ENCODE measurements at places on chromosomes 13 and 19.
A peak's percentile ranks its signal among the peaks of the same experiment; 100 is the strongest.

DNA sequence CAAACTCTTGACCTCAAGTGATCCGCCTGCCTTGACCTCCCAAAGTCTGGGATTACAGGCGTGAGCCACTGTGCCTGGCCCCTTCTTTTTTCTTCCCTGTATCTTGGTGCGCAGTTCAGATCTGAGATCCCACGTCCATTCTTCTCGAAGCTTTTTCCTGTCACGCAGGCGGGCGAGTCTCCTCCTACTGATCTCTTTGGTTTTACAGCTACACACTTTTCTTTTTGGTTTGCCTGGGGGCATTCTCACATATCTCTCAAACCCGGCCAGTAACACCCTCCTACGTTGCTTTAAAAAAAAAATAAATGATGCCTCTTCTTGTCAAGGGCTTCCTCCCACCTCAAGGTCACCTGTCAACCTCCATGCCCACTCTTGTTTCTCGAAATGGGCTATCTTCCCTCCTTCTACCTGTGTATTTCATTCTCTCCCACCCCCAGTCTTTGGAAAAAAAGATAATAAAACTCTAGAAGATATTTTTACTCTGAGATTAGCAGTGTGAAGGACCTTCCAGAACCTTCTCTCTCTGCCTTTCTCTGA lies 12.1 kb downstream of the TMPRSS9 start:
- no peak for DNase-seq

- DNase-seq, result peak; percentile 71
Observed at GRCh38 chr19:40974633-40975037, 16.4 kb upstream of the CYP2B6 start.

GRCh38 chr19:45643927-45644771 lies 5.0 kb upstream of the EML2 start:
- no peak for DNase-seq

DNA sequence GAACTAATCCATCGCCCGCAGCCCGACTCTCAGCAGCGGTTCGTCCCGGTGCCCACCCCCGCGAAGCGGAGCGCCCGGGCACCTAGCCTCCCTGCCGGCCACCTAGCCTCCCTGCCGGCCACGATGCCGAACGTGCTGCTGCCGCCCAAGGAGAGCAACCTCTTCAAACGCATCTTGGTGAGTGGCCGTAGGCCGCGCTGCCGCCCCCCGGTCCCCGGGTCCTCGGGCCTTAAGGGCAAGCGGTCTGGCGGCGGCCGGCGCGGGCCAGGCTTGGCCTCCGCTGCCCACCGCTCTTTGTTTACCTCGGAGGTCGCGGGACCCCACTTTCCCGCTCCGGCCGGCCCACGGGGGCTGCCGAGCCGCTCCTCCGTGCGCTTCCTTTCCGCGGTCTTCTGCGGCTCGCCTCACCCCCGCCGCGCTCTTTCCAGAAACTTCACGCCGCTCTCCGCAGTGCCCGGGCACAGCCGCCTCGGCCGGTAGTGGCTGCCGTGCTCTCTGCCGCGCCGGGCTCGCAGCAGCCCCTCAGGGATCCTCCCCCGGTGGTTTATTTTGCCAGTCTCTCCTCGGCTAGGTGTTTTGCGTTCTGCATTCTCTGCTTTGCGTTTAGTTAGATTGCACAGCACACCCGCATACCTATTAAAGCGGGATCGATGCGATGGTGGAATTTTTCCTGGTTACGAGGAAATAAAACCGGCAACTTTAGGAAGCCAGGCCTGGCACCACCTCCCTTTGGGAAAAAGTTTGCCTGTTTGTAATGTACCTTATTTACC lies 524 bp downstream of the NAA16 start:
- peak; percentile 29 for DNase-seq

GRCh38 chr13:113184568-113185440 lies 23.7 kb downstream of the PCID2 start:
- no peak for DNase-seq
